ENCODE measurements at places on chromosomes 16 and 17. TPM values are rescaled to one million over a fixed set of nuclear protein-coding genes. Genes with fewer than 3 reads are reported as not detected.

GRCh38 chr17:77189148-77189547 is 48.4 kb downstream of the SEC14L1 start:
- no peak for DNase-seq

- DNase-seq, result no peak
Observed at GRCh38 chr16:66706506-66706880, 9.9 kb upstream of the CMTM4 start.

DNA sequence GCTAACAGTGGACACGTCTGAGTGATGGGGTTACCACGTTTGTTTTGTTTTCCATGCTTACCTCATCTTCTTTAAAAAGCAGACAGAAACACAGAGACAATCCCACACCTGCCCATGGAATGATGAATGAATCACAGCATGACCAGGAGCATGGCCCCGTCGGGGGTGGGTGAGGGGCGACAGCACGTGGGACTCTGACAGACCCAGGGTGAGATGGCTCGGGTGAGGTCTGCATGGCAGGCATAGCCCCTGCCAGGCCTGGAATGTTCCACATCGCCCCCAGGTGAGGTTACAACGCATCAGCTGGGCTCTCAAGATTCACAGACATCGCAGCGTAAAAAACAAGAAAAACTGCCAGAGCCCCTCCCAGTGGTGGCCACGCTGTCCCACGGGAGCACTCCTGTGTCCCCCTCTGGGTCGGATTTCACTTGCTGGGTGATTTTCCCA is 18.1 kb downstream of the SLC7A5 start:
- DNase-seq, result no peak

DNA sequence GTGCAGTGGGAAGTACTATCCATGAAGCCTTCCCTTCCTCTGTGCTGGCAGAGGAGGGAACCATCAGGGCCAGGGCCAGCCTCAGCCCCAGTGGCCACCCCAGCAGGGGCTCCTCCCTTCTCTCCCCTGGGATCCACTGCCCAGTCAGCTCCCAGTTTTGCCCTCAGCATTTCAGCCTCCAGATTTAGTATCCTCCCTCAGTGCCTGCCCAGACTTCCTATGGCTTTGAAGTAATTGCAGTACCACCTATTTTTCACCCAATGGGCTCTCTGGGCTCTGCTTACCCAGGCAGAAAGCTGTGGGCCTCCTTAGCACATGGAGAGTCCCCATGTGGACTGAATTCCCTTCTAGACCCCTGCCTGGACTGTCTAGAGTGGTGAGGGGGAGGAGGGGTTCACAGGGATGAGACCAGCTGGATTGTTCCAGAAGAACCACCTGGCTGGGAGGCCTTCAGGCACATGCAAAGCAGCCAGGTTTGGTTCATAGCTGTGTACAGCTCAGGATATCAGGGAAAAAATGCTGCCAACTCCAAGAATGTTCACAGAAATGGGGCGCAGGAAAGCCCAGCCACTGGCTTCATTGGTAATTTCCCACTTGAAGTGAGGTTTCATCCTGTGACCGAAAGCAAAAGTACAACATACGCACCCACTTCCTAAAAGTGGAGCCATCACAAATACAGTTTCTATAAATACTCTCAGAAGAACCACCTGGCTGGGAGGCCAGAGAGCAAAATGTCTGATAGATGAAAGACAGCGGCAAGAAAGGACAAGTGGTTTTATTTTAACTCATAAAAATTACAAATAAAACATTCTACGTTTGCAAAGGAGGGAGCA is 15.2 kb upstream of the HERPUD1 start:
- DNase-seq, result no peak

DNA sequence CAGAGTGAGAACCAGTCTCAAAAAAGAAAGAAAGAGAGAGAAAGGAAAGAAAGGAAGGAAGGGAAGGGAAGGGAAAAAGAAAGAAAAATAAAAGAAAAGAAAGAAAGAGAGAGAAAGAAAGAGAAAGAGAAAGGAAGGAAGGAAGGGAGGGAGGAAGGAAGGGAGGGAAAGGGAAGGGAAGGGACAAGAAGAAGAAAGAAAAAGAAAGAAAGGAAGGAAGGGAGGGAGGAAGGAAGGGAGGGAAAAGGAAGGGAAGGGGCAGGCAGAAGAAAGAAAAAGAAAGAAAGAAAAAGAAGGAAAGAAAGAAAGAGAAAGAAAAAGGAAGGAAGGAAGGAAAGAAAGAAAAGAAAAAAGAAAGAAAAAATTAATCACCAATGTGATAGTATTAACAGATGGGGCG is 15.7 kb downstream of the SLC5A11 start:
- DNase-seq, result no peak

GRCh38 chr16:20942256-20942655 is 41.7 kb downstream of the LYRM1 start:
- no peak for DNase-seq

GRCh38 chr17:36610474-36610873 is 9.1 kb downstream of the MRM1 start:
- DNase-seq, result no peak

GRCh38 chr16:86517652-86518258 is 7.4 kb downstream of the FOXF1 start:
- DNase-seq, result peak; percentile 80

DNA sequence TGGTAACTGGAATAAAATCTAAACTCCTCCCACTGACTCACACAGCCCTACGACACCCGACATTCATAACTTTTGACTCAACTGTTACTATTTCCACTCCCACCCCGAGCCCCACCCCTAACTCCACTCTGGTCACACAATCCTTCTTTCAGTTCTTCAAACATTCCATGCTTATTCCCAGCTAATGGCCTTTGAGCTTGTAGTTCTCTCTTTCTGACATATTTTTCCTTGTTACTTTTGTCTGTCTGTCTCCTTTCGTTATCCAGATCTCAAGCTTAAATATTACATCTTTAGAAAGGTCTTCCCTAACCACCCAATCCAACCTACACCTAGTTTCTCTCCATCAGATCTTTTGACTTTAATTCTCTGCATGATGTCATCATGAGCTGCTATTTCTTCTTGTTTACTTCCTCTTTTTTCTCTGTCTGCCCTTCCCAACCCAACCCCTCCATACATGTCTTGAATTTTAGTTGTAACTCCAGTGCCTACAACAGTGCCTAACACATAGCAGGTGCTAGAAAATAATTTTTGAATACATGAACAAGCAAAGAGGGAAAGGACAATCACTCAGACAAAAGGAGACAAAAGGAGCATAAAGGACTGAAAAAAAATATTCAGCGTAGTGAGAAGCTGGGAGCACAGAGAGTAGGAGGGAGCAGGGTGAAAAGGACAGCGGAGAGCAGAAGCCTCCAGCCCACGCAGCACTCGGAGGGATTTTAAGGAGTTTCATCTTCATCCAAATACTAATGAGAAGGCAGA is 65.2 kb upstream of the SMIM36 start:
- DNase-seq, result no peak

GRCh38 chr17:12712941-12713340 is 47.3 kb downstream of the MYOCD start:
- no peak for DNase-seq

- DNase-seq, result peak; percentile 83
Observed at GRCh38 chr17:42798383-42799380, at the start of the genes CNTD1 and COA3. CNTD1 (plus strand) TSS chr17:42798861; CDS start chr17:42799068, 207 bp downstream. COA3 (minus strand) TSS chr17:42798704; CDS start chr17:42798681, 23 bp downstream.

- no peak for DNase-seq
Observed at GRCh38 chr16:57843400-57843799, 41.1 kb upstream of the KIFC3 start.

DNA sequence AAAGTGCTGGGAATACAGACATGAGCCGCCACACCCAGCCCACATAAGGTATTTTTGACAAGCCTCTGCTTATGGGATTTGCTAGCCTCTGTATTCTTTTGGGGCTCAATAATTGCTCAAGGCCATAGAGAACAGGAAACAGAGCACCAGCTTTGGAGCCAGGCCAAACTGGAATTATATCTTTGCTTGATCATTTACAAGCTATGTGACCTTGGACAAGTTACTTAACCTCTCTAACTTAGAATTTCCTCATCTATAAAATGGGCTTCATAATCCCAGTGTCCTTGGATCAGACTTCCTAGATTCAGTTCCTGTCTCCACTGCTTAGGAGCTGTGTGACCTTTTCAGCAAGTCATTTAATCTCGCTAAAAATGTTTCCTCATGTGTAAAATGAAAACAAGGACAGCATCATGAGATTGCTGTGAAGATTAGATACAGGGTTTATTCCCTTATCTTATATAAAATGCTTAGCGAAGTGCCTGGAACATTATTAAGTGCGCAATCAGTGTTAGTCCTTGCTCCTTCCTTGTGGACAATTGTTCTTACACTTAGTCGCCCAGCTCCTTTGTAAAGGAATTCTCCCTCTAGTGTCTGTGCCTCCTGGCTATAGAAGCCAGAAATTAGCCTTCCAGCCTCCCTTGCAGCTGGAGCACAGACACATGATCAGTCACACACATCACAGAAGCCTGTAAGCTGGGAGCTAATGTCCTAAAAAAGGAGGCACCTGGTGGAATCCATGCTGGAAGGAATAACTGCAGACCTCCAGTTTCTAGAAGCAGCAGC is 16.6 kb downstream of the KRT9 start:
- no peak for DNase-seq

DNA sequence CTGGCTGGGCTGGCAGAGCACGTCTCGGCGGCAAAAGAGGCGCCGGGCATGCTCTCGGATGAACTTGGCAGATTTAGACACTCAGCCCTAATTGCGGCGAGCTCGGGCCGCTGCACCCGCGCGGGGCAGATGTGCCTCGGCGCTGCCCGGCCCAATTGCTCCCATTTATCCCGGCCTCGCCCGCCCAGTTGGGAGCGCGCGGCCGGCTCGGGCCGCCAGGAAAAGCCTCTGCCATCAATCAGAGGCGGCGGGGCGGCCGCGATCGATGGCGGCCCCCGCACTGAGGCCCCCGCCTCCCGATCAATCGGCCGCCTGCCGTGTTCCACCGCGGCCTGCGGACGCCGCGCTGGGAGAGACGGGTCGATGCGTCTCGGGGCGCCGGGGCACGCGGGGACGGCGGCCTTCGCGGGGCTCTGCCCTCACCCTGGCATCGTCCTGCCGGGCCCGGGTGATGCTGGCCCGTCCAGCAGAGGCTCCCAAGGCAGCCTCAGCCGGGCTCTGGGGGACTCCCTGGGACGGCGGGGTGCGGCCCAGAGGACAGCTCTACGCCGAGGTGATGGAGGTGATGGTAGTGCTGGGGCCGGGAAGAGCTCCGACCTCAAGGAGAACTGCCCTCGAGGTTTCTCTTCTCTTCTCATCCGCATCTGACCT is 200.9 kb upstream of the N4BP1 start:
- DNase-seq, result peak; percentile 13

GRCh38 chr16:50809561-50809960 is 67.7 kb downstream of the CYLD start:
- DNase-seq, result no peak

GRCh38 chr17:67276075-67276474 is 31.1 kb upstream of the HELZ start:
- peak; percentile 16 for DNase-seq

- no peak for DNase-seq
Observed at GRCh38 chr17:68909066-68909465, 46.1 kb downstream of the ABCA8 start.

GRCh38 chr16:1678500-1679098 is 520 bp downstream of the JPT2 start:
- DNase-seq, result peak; percentile 34

DNA sequence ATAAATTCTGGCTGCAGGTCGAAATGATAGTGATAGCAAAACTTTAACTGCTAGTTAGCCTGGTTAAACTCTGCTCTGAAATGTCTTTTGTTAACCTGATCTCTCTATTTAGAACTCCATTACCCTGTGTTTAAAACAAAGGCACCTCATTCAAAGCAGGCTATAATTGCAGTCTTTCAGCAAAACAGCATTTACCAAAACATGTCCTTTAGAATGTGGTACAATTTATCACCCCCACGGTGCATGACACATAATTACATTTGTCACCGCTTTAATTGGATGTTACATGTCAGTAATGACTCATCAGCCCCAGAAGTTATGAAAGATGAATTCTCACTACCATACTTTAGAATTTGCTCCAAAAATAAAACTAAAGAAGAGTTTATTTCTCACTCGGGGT is 295.4 kb downstream of the TOX3 start:
- no peak for DNase-seq

- no peak for DNase-seq
Observed at GRCh38 chr17:37107406-37108083, 158.8 kb downstream of the AATF start.

GRCh38 chr16:89561884-89562599 is 1.6 kb downstream of the RPL13 start:
- no peak for DNase-seq

GRCh38 chr16:81201267-81201666 is 37.2 kb upstream of the BCO1 start:
- DNase-seq, result no peak

DNA sequence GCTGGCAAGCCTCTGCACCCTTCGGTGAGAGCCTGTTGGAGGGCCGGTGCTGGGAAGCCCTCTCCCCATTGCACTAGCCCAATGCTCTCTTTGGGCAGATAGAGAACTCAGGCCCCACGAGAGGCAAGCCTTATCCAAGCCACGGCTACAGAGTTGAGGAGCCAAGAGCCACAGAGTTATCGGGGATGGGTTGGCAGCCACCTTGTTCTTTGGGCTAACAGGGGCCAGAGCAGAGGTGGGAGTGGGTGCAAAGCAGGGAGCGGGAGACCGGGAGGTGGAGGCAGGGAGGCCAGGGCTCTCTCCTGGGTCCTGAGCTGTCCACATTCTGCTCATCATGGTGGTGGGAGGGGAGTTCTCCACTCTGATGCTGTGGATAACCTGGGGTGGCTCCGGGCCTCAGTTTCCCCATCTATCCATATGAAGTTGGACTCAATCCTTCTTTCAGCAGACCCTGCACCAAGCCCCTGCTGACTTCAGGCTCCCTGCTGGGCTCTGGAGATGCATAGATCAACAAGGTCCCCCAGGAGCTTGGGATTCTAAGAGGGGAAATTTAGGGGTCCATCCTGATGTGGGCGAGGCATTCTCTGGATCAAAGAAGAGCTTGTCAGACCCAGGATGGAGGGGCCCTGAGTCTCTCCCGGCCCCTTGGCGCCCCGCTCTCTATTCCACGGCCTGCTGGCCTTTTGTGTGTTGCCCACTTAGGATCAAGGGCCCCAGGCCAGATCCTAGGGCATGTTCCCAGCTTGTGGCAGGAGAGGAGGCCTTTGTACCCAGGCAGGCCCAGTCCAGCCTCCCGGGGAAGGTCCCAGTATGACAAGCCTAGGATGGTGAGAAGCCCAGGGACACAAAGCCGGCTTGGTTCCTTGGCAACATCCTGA is 557 bp upstream of the CX3CL1 start:
- no peak for DNase-seq

DNA sequence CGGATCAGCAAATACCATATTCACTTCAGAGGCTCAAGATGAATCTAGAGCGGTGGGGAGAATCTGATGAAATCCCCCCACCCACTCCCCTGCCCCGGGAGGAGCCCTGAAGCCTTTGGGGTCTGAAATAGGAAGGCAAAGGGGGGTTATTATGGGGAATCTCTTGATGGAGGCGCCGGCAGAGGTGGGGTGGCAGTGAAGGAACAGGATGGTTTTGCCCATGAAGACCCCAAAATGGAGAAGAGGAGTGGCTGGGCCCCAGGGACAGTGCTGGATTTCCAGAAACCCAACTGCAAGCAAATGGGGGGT is 637 bp downstream of the WNT3 start:
- no peak for DNase-seq

The ODAD4 gene
- 2.2 TPM for total RNA-seq

The RNF43 gene
- 0.56 TPM for total RNA-seq

The IRX6 gene
- total RNA-seq, result 0.82 TPM

The EPN3 gene
- total RNA-seq, result 0.49 TPM

The KRTAP9-4 gene
- not detected for total RNA-seq

The ZNF629 gene
- total RNA-seq, result 29.7 TPM

The TM4SF5 gene
- not detected for total RNA-seq

The CDK12 gene
- 63.0 TPM for total RNA-seq

Data from endothelial cell (in vitro differentiated cells).